ENCODE measurements at places on chromosomes 2 and 18.

- DNase-seq = no peak
These were observed 208.3 kb upstream of the HDAC4 start for GRCh38 chr2:239609162-239609561.

- DNase-seq = no peak
These were observed 2.3 kb downstream of the HOXD11 start for GRCh38 chr2:176109192-176109901.

- DNase-seq = no peak
These were observed 122.1 kb upstream of the HS6ST1 start for GRCh38 chr2:128440666-128441340.

- peak; percentile 3 for DNase-seq
These were observed 537 bp downstream of the AGFG1 start for GRCh38 chr2:227472265-227473121.

GRCh38 chr2:207937823-207938222 is 87.5 kb downstream of the PLEKHM3 start:
- DNase-seq = no peak

DNA sequence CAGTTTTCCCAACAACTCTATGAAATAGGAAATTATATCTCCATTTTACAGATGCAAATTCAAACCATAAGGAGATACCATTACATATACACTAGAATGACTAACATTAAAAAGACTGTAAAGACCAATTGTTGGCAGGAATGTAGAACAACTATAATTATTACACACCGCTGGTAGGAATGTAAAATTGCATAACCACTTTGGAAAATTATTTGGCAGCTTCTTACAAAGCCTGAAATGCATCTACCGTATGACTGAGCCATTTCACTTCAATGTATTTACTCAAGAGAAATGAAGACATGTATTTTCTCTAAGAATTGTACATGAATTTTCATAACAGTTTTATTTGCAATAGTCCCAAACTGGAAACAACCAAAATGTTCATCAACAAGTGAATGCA is 189.1 kb upstream of the BCL2L11 start:
- no peak for DNase-seq

DNA sequence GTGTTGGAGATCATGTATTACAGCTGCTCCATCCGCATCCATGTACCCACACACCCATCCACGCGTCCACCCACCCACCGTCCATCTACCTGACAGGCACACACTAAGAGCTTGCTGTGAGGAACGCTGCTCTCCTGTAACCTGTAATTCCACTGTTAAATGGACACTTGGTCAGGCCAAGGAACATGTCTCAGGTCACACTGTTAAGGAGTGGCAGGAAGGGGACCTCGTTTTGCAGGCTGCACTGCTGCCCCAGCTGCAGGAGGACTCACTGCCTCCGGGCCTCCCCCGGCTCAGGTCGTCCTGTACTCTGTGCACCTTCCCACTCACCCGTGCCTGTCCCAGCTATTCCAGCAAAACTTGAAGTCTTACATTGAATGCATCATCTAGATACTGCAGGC is 170.5 kb downstream of the EIPR1 start:
- DNase-seq = no peak

DNA sequence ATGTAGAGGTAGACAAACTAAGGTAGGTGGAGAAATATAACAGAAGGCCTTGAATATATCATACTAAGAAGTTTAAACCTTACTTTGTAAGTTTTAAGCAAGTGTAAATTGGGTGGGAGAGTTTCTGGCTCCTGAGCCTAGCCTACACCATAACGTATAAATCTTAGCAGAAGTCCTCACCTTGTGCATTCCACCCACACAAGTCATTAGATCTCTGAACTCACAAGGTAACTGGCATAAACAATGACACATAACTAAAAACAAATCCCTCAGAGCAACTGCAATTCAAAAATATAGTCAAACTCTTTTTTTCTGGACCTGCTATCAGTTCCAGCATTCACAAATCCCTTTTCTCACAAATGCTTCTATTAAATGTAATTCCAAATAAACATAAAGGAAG is 9.4 kb downstream of the REV1 start:
- DNase-seq = no peak

DNA sequence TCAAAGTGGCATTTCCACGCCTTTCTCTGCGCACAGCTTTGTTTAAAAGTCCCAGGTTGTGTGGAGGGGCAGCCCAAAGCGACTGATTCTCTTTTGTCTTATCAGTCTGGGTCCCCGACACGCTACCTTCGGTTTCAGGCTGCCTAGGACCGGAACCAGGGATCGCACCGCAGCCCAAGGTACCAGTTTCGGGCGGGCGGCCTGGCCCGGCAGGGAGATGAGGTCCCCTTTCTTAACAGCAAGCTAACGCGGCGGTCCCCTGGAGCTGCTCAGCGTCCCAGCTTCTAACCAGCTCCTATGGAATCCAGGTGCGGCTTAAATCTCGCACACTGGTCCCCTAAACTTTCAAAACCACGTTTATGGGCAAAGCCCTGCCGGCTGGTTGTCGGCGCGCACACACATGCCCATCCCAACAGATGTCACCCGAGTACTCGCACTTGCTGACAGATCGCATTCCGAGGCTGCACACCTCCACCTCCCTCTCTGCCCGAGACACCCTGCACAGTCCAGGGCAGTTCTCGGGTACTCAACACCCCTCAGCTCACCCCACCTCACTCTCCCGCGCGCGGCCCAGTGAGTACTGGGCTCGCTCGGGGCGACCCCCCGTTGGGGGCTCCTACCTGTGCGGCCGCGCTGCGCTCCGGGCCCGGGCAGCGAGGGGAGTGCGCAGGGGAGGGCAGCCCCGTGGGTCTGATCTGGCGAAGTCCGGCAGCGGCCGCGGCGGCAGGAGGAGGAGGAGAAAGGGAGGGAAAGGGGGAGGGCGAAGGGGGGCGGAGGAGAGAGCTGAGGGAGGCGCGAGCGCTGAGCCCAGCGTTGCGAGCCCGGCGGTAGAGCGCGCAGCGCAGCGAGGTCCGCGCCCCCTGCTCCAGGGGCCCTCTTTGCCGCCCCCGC is at the start of gene EFEMP1:
Gene EFEMP1 (minus strand): TSS at position 692 of the 891 bp plus-strand sequence. CDS start 1,342 bp downstream, outside the sequence.
- DNase-seq = no peak

- no peak for DNase-seq
These were observed 2.9 kb downstream of the RND3 start for GRCh38 chr2:150484461-150485021.

DNA sequence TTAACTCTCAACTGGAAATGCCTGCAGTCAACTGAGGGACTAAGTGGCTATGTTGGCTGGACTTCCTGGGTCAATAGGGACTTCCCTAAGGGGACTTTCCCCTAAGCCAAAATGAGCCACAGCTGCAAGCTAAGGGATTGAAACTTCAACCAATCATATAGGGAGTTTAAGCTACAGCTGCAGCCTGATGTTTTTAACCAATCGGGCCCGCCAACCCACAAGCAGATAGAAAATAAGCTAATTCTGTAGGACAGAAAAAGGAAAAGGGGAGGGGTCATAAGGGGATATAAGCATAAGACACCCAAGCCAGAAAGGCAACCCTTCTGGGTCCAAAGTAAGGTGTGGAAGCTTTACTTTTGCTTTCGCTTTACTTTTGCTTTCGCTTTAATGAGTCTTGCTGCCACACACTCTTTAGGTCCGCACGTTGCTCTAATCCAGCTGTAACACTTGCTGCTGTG is 927.5 kb downstream of the ERBB4 start:
- no peak for DNase-seq

GRCh38 chr18:79570266-79571201 is 109.1 kb upstream of the CTDP1 start:
- no peak for DNase-seq

DNA sequence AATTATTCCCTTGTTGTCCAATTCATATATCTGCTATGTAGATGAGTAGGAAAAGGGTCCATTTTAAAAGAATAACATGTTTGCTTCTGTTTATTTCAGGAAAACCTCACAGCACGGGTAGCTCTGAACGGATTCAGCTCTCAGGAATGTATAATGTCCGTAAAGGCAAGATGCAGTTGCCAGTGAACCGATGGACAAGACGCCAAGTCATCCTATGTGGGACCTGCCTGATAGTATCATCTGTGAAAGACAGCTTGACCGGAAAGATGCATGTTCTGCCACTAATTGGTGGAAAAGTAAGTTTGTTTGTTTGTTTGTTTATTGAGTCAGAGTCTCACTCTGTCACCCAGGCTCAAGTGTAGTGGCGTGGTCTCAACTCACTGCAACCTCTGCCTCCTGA is 114.6 kb downstream of the PHLPP1 start:
- no peak for DNase-seq

GRCh38 chr2:129888896-129889295 is 90.6 kb upstream of the RAB6C start:
- no peak for DNase-seq

GRCh38 chr2:178163395-178163794 is 30.9 kb upstream of the OSBPL6 start:
- DNase-seq = no peak

GRCh38 chr2:234998404-234999211 is 46.8 kb downstream of the SH3BP4 start:
- DNase-seq = no peak

- DNase-seq = no peak
These were observed 132.0 kb downstream of the QPCT start for GRCh38 chr2:37476411-37476810.

- no peak for DNase-seq
These were observed 19.4 kb downstream of the DOK1 start for GRCh38 chr2:74573747-74574562.
